ENCODE measurements at places on chromosomes 5 and 9.

DNA sequence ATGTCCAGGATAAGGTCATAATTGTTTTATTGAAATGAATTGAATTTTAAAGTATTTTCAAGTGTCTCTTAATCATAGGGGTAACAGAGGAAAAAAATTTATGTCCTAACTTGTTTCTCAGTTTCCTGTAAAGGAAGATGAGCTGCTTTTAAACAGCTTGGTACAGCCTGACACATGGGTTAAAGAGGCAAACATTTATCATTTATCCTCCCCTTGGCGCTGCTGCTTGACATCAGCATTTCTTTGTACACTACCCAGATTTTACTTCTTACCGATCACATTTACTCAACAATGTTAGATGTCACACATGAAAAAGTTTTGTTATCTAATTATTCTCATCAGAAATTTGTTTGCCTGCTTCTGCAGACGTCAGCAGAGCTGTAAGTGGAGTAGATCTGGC is 79.4 kb upstream of the CTSL start:
- DNase-seq, result no peak

GRCh38 chr5:144035046-144035740 is 135.3 kb downstream of the YIPF5 start:
- peak; percentile 41 for DNase-seq

- DNase-seq, result no peak
Measured at GRCh38 chr9:133460405-133461175, 812 bp downstream of the CACFD1 start.

GRCh38 chr5:45385321-45386058 is 310.7 kb downstream of the HCN1 start:
- DNase-seq, result peak; percentile 80

- no peak for DNase-seq
Measured at GRCh38 chr9:250625-251024, 36.0 kb downstream of the DOCK8 start.

- no peak for DNase-seq
Measured at GRCh38 chr5:38768412-38769211, 77.2 kb upstream of the OSMR start.

- DNase-seq, result no peak
Measured at GRCh38 chr9:82922686-82923085, 140.3 kb downstream of the RASEF start.

- no peak for DNase-seq
Measured at GRCh38 chr5:68426586-68426985, 211.0 kb downstream of the PIK3R1 start.

GRCh38 chr5:170520372-170520771 is 16.6 kb downstream of the KCNIP1 start:
- peak; percentile 11 for DNase-seq

GRCh38 chr9:116247284-116247683 is 93.7 kb downstream of the PAPPA start:
- DNase-seq, result no peak

DNA sequence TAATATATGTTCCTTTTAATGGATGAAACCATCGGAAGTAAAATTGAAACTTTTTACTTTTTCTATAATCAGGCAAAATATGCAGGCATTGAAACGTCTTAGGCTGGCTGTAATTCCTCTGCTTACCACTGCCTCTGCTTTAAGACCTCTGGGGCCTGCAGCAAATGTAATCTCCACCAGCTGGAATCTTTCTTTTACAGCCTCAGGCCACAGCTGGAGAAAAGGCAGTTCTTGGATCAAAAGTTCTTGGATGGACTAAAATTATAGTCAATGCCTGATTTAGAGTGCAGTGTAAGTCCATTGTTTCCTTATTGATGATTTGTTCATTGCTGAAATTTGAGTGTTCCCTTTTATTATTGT is 396.7 kb downstream of the KCTD16 start:
- DNase-seq, result no peak

DNA sequence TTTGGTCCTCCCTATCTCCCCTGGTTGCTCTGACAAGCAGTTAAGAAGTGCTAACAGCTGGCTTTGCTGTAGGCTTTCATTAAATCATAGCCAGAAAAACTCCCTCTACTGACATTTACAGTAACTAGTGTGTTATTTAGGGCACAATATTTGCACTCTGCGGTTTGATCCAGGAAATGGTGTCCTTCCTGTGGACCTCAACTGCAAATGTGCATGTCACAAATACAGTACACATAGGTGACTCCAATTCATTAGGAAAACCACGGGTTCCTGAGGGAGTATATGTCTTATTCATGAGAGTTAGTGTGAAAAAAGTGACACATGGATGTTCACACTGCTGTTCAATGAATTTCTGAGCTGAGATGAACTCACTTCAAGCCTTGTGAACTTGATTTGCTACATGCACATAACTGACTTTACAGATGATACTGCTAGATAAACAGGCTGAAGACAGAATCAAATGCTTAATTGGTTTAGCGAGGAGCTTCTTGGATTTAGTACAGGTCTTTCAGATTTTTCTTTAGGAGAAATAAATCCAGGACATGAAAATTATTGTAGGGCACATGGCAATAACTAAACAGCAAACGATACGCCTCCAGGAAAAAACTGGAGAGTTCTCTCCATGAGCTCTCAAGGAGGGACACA is 281.5 kb downstream of the EFNA5 start:
- DNase-seq, result peak; percentile 58

GRCh38 chr5:32100691-32101302 is 73.3 kb downstream of the GOLPH3 start:
- DNase-seq, result no peak

- no peak for DNase-seq
Measured at GRCh38 chr5:28685794-28686193, 1647.4 kb upstream of the CDH9 start.

DNA sequence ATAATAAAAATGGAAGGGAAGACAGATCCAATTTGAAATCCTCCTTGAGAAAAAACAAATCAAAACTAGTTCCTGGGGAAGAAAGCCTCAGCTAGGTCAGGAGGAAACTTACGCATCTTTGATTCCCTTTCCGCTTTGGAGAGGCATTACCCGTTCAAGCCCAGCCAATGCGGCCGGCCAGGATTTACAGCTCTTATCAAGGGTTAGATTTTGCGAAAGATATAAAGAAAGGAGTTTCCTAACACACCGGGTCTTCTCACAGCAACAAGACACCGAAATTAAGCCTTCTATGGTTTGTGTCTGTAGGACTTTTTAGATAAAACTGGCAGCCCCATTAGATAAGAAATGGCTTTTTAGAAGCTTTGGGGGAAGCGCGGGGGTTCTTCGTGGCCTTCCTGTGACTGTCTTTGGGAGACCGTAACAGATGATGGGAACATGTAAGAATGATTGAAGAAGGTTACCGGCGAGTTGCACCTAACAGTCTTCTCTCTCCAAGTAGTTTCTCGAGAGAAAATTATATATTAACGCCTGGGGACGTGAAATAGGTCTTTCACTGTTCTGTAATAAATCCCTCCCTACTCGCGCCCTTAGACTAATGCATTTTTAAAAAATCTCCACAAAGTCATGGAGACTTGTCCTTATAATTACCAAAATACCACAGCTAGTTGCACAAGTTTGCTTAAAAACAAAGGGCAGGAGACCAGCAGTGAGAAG is 1.3 kb upstream of the ISL1 start:
- no peak for DNase-seq
